ENCODE measurements at places on chromosomes 1 and 21.

DNA sequence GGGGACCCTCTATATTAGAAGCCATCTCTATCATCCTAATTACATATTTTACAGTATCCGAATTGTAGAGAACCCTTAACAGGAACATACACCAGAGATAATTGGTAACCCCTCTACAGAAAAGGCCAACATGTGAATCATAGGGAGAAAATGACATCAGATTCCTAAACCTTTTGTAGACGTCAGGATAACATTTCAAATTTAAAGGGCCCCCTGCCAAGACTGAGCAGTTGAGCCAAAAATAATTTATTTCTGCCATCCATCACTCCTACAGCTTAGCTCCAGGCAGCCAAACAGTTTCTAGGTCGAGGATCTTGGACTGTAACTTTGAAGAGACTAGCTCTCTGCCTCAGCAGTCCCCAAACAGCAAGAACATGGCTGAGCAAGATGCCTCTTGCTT, 21.2 kb downstream of the ZNF697 start:
- DNase-seq, result no peak

GRCh38 chr1:100894603-100895539, at the start of gene EXTL2:
EXTL2 (minus strand) TSS chr1:100894842; CDS start chr1:100888757, 6,085 bp downstream.
- DNase-seq, result peak; percentile 92

GRCh38 chr1:92951141-92951582, 10.1 kb downstream of the DIPK1A start:
- DNase-seq, result no peak

DNA sequence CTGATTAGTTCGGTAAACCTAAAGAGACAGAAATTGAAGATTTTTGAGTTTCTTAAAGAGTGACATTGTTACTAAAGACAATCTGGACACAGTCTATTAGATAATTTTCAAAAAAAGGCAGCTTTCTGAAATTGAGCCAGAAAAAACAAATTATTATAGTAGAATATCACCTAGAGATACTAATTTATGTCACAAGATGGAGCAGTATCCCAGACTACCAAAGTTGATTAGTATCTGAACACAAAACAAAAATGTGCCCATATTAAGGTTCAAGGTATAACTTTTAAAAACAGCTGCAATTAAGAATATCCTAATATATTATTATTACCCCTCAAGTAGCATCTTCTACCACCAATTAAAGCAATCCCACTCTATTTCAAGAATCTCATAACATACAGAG, 40.5 kb upstream of the SYT2 start:
- DNase-seq, result no peak

- no peak for DNase-seq
Observed at GRCh38 chr1:226353698-226354525, 44.9 kb upstream of the LIN9 start.

- DNase-seq, result peak; percentile 95
Observed at GRCh38 chr1:117758444-117759316, 152.8 kb downstream of the TENT5C start.

DNA sequence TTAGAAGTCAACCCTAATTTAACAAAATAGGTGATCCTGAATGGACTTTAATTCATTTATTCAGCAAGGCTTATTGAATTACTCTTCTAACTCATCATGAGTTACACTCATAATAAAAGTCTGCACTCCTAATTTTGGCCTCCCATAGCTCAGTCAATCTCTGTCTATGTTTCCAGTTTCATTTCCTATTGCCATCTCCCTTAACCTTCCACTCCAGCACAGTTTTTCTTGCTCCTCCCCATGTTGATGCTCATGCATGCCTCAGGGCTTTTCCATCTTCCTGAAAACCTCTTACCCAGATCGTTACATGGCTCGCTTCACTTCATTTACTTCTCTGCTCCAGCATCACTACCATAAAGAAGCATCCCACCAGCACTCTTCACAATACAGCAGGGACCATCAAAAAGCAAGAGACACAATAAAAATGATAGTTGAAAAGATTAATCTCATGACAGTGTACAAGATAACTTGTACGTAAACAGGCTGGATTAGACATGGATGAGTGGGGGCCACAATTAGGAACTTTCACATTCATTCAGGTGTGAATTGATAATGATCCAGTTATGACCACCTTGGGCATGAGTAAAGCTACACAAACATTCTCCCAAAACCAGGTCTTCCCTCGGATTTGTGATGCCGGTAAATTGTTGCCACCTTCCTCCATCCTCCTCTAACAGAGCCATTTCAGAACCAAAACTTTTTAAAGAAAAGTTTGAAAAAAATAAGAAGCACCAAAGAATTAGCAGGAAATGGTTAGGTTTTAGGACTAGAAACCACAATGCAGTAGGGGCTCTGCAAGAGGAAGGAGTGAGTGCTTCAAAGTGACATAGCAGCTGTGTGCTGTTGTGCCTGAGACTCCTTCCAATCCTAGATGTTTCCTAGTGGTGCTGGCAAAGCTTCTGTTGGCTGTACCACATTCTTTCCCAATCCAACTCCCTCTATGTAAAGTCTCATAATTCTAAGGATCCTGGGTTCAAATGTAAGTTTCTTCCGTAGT, 89.8 kb downstream of the OLFML2B start:
- DNase-seq, result no peak

GRCh38 chr1:27628712-27629111, 6.3 kb downstream of the FGR start:
- no peak for DNase-seq

DNA sequence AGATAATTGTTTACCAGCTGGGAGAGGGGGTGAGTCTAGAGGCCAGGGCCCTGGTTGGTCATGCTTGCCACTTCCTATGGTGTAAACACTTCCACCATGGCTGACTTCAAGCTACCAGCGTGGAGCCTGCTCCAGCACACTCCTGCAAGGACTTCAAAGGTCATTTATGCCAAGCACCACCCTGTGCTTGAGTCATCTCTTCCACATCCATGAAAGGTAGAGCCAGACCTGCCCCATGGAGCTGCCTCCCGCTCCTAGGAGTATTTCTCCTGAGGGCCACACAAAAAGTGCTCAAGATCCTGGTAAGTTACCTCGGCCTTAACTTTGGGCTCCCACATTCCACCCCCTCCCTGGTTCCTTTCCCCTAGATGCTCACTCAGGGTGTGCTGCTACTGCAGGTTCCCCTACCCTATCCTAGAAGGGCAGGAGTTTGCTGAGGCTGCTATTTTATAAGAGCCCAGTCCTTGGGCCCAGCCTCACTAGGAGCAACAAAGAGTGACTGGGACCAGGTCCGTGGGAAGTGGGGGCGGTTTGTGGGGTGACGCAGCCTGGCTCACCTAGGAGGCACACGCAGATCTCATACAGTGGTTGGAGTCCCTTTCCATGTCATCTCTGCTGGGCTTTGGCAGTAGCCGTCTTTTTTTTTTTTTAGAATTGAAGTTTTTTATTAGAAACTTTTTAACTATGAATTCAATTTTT, 2.4 kb downstream of the RAB7B start:
- DNase-seq, result peak; percentile 22

- no peak for DNase-seq
Observed at GRCh38 chr1:53469373-53469772, 10.2 kb downstream of the DMRTB1 start.

- no peak for DNase-seq
Observed at GRCh38 chr1:23111600-23112535, 56.8 kb downstream of the LUZP1 start.

GRCh38 chr1:101050869-101051268, 25.3 kb upstream of the DPH5 start:
- no peak for DNase-seq

GRCh38 chr1:213621077-213621476, 366.7 kb upstream of the PROX1 start:
- DNase-seq, result no peak

DNA sequence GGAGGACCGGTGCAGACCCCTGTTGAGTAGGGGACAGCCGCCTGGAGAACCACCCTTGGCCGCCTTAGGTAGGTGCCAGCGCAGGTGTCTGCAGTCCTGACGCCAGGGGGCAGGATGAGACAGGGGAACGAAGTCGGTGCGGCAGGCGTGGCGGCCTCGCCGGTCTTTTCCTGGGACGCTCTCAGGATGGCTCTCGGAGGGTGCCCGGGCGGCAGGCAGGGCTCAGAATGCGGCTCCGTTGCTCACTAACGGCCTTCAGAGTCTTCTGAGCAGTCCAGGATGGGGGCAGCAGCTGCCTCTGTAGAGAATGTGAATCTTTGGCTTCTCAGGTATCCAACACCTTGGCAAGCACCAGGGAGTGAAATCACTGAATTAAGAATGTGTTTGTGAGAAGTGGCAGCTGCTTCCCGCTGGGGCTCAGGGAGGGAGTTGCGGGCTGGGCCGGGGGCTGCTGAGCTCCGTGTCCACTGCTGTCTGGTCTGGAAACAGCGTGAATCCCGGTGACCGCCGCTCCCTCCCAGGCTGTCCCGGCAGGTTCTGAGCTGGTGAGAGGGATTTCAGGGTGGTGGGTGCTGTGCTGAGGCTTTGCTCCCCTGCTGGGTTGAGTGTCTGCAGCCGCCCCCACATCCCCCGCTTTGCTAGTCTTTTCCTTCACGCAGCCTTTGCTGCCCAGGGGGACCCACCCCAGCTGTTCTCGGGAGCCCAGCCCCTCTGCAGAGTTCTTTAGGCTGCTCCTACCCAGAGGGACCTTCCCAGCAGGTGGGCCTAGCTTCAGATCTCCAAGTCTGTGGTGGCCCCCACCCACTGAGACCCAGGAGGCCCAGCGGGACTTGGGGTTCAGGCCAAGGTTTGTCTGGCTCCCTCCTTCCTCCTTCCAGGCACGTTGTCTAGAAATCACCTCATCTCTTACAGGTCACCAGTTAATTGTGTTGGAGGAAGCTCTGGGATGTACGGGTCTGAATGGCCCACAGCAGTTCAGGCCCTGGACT, 11.1 kb upstream of the C1orf174 start:
- DNase-seq, result peak; percentile 92

GRCh38 chr21:42071146-42071737, at the start of gene UMODL1:
UMODL1 (plus strand) TSS chr21:42071317; CDS start chr21:42071317, 0 bp downstream.
- DNase-seq, result no peak

DNA sequence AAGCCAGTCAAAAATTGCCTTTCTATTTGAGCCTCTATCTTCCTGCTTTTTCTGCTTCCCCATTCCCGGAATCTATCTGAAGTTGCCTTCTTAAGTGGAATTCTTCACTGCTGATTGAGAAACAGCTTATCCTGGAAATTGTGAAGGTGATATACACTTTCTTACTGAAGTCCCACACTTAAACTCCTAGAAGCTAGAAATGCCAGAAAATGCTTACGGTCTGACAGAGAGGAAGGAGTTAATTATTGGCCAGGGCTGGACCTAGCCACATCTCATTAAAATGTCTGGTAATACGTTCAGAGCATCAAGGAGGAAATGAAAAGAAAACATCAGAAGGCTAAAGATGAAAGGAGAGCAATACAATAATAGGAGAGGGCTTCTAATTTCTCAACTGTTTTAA, 292.5 kb upstream of the SNX7 start:
- DNase-seq, result no peak

DNA sequence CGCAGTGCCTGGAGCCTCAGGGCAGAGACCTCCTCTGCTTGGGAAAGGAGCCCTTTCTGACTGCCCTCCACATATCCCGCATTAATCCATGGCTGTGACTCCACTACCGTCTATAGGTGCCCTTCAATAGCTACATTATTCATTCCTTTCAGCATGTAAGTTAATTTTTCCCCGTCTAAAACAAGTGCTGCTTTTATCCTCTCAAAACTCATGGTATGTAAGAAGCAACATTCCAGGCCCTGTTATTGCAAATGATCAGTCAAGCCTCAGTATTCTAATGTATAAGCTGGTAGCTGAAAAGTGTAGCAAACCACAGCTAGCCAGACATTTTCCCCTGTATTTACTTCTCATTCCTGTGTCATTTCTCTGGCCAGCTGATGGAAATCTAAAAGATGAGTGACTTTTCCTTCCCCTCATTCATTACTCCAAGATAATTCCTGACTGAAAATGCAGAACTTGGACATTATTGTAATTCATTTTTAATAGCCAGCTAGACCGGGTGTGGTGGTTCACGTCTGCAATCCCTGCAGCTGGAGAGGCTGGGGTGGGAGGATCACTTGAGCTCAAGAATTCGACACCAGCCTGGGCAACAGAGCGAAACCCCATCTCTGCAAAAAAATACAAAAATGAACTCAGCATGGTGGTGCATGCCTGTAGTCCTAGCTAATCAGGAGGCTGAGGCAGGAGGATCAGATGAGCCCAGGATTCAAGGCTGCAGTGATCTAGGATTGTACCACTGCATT, 88.5 kb upstream of the SOD1 start:
- DNase-seq, result no peak

DNA sequence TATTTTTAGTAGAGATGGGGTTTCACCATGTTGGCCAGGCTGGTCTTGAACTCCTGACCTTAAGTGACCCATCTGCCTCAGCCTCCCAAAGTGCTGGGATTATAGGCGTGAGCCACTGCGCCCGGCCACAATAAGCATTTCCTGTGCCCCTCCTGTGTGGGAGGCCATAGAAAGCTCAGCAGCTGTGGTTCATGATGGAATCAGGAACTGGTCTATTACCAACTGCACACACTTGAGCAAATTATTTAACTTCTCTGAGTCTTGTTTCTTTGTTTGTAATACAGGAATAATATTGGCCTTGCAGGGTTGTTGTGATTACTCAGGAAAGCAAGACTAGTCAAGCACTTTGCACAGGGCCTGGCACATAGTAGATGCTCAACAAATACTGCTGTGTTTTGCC, 15.0 kb downstream of the RHBG start:
- DNase-seq, result no peak

GRCh38 chr1:20154301-20154831, 15.2 kb downstream of the PLA2G2F start:
- DNase-seq, result no peak

DNA sequence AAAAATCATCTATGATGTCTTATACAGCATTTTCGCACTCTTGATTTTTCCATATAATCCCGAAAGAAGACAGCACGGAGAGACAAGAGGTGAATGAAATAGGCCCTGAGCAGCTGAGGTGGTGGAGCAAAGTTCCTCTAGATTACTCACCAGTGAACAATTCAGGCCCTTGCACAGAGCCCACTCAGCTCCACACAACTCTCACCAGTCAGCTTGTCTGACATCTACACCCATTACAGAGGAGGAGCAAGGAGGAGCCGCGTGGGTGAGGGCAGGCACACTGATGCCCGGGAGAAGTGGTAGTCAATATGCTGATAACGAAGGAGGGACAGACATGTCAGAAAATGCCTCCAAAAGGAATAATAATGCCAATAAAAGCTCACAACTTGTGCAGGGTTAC, 59.9 kb downstream of the DNM3 start:
- DNase-seq, result no peak

DNA sequence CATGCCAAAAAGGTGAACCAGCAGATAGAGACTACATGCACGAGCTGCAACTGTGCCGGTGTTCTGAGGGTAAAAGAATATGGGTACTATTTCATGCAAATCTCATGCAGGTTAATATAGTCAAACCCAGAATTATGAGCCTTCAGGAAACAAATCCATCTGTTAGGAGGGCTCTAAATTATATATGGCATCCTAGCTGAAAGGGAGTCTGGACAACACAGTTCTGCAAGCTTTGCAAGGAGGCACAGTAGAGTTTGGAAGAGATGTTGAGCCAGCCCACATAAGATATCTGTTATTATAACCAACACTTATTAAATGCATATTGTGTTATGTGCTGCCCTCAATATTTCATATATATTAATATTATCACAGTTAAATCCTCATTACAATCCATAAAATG, 50.5 kb upstream of the PALMD start:
- no peak for DNase-seq

All from H9 (cell line).